ENCODE measurements at places on chromosomes 1 and 21.

DNA sequence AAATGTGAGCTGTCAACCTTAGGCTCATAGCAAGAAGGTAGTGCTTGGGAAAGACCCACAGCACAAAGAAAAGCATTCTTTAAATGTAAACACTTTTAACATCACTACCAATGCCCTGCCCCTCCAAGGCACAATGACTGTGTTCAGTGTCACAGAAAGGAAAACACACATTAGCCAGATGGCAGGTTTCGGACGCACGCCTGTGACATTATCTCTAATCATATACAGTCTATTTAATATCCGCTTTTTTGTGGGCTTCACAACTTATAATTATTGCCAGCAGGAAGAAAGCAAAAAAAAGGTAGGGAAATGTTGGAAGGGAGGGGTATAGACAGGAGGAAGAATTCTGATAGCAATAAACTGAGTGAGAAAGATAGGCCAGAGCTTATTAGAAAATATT is 112.4 kb upstream of the BEND5 start:
- DNase-seq, result no peak

GRCh38 chr21:17789069-17789468 is 30.1 kb downstream of the C21orf91 start:
- no peak for DNase-seq

- DNase-seq, result no peak
These were observed 72.0 kb downstream of the VCAM1 start for GRCh38 chr1:100791586-100791985.

- no peak for DNase-seq
These were observed 19.5 kb upstream of the CYP4X1 start for GRCh38 chr1:47003896-47004403.

Measured in NCI-H510A treated with DMSO at 0.1 percent for 48 hours (cell line).